DMS79 (cell line): ENCODE measurements at places on chromosomes 7 and 10.

DNA sequence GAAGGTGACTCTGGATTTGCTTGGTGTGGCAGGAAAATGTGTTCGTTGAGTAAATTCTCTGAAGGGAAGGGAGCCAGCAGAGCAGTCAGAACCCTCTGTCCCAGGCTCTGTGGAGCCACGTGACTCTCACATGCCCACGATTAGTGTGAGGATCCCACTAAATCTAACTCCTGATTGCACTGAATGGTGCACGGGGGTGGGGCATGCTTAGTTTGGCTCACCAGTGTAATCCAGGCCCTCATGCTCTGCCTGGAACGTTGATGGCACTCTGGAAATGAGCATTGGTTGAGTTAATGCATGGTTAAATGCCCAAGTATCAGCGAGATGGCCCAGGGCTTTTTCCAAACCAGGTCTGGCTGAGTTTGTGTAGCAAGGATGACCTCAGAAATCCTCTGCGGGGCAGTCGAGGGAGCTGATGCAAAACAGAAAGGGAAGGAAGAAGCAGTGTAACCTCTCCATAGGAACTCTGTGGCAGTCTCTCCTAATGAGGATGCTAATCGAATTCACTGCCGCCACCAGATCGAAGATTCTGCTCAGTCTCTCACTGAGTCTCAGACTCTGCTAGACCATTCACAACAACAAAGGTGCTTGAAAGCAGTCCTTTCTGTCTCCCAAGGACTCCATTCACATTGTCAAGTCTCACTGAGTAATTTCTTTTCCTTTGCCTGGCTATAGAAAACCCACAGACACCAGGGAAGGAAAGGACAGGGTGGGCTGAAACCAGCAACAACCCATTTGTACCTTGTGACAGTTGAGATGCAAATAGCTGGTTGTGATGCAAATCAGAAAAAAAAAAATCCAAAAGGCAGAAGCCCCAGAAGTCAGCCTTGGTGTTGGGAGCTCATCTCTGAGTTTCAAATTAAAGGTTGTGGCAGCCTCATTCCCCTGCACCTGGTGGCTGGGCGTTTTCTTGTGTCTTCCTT is 98.1 kb downstream of the C10orf105 start:
- no peak for DNase-seq

- DNase-seq = no peak
These were observed 31.7 kb downstream of the POLR1F start for GRCh38 chr7:19677180-19677579.

GRCh38 chr10:2948127-2948854 is 119.1 kb upstream of the PFKP start:
- no peak for DNase-seq

DNA sequence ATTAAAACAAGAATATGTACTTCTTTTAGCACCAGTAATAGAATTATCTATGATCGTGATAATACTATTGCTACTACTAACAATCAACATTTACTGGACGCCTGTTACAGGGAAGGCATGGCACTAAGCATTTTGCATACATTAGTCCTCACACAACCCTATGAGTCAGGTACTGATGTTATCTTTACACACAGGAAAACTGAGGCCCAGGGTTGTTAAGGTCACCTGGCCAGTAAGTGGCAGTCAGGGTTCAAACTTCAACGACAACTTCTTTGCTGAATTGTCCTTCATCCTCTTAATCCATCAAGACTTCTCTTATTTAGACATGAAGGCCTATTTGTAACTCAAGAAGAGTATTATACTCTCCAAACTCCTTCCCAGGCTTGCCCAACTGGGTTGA is 41.9 kb upstream of the ACSL5 start:
- no peak for DNase-seq

DNA sequence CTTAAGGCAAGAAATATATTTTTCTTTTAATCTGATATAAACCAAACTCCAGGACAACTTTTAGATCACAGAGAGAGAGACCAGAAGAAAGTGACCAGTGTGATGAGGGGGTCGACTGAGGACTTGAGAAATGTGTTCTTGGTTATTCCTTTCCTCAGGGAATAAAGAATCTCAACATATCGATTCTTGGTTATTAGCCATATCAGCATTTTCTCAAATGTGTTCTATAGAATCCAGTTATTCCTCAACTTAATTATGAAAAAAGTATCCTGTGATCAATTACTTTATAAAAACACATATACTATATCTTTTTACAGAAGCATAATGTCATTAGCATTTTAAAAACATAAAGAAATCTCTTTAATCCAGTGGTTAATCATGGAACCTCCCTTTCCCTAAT is 222.1 kb upstream of the FAM3C start:
- DNase-seq = no peak

DNA sequence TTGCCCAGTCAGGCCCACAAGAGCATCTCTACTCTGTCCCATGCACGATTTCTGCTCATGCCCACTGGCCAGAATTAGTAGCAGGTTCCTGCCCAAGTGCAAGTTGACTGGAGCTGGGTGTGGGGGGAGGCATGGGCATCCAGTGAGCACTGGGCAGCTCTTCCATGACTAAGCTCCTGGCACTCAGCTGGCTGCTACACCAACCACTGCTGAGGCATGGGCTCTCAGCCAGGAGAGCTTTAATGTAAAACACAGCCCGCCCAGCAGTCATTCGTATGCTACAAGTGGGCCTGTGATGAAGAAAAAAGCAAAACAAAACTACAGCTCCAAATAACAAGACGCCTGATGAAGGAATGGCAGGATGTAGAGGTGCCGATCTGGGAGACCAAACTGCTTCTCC is 335.4 kb upstream of the PFKP start:
- DNase-seq = no peak

DNA sequence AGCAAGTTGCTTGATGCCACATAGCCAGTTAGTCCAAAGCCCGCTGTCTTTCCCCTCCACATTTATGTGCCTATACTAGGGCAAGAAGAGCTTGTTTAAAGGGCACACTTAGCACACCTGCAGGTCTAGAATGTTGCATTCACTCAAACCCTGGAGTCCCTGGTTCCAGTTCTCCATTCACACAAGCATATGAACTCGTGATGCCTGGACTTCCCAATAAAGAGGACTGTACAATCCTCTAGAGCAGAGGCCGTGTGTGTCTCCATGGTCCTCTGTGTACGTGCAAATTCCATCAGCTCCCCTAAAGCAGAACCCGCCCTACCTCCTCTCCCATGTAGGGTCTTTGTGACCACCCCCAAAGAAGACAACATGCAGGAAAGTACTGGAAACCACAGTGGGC is 3.0 kb upstream of the SH3PXD2A start:
- DNase-seq = no peak

DNA sequence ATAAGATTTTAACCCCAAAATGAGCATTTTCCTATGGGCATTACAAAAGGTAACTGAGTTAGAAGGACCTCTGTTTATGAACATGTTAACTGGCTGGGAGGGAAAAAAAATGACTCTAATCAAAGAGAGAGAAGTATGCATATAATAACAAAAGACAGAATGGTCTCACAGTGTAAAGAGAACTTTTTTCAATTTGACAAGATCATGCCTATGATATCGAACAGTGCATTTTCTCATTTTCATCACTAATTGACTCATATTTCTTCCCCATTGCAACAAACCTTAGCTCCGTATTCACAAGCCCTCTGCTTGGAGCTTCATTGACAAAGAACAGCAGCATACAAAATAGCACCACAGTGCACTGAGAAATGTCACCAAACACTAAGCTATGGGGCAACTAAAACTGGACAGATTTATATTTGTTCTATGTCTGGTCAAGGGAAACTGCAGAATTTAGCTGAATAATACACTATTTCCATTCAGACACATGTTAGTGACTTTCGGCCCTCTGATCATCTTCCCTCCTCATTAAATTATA is 45.6 kb downstream of the SMURF1 start:
- no peak for DNase-seq

GRCh38 chr7:138705167-138705566 is 4.0 kb upstream of the SVOPL start:
- no peak for DNase-seq

DNA sequence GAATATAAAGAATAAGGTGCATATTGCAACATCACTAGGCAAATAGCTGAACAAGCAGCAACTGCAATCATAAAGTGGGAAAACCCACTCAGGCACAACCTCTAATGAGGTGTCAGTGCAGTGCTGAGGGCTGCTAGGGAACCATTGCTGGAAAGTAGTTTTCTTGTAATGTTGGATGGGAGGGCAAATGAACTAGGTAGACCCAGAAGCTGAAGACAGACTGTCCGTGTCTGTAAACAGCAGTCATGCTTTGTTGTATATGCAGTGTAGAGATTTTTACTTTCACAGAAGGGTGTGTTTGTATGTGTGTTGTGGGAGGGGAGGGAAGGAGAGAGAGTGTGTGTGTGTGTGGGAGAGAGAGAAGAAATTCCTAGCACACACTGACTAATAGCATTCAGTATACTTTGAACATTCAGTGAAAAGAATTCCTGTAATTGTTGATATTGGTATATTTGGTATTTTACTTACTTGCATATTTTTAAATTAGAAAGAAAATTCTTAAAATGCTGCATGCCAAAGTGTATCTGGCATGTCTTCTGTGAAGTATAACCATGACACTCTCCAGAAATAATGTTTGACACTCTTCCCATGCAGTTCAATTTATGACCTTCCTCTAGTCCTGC is 28.8 kb downstream of the ITGB8 start:
- DNase-seq = no peak

DNA sequence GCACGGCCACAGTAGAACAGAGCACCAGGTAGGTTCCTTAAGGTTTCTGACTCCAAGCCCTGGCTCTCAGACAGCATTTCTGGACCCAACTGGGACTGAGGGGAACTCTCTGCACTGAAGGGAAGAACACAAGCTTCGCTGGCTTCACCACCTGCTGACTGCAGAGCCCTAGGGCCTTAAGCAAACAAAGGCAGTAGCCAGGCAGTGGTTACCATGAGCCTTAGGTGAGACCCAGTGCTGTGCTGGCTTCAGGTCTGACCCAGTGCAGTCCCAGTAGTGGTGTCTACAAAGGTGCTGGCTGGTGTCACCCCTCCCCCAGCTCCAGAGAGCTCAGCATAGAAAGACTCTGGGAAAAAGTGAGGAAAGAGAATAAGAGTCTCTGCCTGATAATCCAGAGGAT is 59.5 kb downstream of the SIRT1 start:
- no peak for DNase-seq

DNA sequence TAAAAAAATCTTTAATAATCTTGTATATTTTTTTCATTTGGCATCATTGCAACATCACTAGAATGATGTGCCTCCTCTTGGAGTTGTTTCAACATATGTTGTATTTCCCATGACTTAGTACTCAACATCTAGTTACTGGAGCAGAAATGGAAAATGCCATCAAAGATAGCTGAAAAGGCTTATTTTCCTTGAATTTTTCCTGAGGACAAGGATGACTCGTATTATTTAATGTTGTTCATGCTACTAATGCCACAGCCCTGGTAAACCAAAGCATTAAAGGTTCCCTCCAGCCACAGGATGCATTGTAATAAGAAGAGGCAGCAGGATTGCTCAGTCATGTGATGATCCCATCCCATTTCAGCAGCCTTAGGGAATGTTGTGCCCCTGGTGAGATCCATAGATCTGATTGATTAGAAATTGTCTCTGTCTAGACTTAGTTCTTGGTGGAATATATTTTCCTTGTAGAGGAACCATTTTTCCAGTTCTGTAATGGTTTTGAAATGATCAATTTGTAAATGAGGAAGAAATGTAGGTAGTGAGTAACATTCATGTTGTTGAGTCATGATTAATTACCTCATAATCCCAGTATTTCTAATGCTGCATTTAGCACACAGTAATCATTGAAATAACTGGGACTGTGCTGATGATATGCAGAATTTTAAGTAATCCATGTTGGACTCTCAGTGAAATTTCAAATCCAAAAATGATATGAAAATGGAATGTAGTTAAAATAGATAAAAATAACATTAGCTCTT is 91.3 kb upstream of the SMIM30 start:
- no peak for DNase-seq

DNA sequence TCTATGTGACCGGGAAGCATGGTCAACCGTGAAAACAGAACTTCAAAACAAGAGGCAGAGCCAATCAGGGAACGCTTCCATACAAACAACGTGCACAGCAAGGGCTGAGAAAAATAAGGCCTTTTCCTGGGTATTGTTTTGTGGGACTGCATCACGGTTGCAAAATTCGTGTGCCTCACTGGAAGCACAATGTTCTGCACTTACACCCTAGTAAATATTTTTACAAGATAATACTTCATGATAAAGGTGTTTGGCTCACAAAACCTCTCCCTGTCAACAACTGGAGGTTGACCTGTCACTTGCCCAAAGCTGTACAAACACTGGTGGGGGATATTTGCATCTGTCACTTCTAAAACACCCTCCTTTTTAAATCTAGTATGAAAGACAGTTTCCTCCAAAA is 37.0 kb downstream of the KLF6 start:
- no peak for DNase-seq

- no peak for DNase-seq
These were observed 5.0 kb downstream of the AVPI1 start for GRCh38 chr10:97682042-97682441.

DNA sequence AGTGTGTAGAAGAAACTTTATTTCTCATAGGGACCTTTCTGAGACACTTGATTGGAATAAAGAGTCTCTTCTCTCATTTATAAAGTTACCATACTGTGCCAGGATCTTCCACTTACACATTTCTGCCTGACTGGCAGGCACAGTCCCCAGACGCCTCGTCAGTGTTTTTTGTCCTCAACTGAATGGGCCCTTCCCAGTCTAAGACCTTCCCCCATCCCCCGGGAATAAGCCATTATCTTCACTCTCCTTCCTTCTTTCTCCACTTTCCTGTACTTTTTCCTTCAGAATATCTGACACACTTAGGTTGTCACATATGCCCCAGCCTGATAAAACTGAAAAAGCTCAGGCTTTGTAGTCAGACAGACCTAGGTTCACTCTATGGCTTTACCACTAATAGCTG is 35.3 kb upstream of the KCNIP2 start:
- DNase-seq = no peak

DNA sequence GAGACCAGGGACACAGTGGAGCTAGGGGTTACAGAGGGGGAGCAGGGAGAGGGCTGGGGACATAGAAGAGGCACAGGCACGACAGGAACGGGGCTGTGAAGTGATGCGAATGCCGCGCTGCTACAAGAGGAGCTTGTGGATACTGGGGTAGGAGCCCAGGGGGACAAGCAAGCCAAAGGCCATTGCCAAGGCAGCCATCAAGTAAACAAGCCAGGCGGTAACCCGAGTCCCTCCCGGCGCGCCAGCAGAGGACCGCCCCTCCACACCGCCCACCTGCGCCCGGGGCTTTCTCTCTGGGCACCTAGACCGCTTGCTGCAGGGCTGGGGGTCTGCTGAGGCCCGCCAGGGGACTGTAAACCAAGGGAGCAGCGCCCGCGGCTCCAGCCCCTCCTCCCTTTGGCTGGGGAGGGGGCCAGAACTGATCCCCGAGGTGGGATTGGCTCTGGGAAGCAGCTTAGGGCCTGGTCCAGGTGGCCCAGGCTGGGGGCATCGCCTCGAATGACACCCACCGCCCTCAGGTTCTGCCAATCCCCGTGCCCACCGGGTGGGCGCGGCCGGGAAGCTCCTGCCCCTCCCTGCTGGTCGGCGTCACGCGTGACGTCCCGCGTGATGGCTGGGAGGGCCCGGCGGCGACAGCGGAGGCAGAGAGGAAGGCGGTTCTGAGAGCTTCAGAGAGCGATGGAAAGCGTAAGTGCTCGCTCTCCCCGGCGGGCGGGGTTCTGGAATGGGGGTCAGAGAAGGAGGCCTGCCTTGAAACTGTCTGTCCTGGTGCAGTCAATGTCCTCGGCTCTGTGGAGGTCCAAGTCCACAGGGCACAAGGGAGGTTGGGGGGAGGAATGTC is 982 bp downstream of the SFXN3 start:
- DNase-seq = peak; percentile 13
